ENCODE measurements at places on chromosomes 1 and 21.

- DNase-seq: no peak
Measured at GRCh38 chr21:27036736-27037301, 69.9 kb upstream of the ADAMTS5 start.

GRCh38 chr1:23118957-23119792, 49.5 kb downstream of the LUZP1 start:
- no peak for DNase-seq

DNA sequence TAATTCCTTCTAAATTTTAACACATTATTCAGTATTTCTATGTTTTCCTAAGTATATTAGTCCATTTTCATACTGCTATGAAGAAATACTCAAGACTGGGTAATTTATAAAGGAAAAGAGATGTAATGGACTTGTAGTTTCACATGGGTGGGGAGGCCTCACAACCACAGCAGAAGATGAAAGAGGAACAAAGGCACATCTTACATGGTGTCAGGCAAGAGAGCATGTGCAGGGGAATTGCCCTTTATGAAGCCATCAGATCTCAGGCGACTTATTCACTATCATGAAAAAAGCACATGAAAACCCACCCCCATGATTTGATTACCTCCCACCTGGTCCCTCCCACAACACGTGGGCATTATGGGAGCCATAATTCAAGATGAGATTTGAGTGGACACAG, 15.6 kb downstream of the GBP5 start:
- DNase-seq: no peak

DNA sequence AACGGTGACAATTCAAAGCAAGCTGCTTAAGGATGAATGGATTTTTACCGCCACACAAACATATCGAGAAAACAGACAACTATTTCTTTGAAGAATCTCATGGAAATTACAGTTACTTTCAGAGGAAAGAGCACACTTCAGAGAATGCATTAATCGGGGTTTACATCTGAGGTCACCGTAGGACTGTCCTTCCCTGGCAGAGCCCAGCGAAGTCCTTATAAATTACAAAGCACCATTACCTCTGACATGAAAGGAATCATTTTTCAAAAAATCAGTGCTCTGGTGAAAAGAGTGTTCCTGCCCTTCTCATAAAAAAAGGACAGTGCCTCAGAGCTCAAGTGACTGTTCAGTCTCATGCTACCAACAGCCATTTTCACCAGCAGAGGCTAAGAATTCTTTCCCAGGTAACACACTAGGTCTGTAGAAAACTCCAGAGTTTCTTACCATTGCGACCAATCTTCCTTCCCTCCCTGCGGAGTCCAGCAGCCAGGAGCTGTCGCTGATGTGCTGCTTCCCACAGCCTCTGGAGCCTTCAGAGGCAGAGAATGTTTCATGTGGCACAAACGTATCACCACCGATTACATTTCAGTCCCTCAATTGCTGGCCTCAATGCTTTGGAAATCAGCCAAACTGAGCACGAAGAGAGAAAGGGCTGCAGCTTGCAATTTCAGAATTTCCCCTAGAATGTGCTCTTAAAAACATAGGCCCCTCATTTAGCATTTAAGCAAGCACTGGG, 75.4 kb downstream of the PLD5 start:
- DNase-seq: no peak

- no peak for DNase-seq
Measured at GRCh38 chr1:176954242-176954641, 210.3 kb downstream of the ASTN1 start.

DNA sequence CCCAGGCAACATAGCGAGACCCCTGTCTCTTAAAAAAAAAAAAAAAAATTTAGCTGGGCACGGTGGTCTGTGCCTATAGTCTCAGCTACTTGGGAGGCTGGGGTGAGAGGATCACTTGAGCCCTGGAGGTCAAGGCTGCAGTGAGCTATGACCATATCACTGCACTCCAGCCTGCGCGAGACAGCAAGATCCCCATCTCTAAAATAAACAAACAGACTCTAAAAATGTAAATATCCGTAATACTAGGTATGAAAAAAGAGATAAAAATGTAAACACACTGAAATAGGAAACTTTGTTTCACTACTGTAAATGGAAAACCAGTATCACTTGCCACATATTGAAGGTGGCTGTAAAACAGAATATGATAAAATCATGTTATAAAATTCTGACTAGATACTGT, 17.2 kb downstream of the ADAR start:
- DNase-seq: no peak

DNA sequence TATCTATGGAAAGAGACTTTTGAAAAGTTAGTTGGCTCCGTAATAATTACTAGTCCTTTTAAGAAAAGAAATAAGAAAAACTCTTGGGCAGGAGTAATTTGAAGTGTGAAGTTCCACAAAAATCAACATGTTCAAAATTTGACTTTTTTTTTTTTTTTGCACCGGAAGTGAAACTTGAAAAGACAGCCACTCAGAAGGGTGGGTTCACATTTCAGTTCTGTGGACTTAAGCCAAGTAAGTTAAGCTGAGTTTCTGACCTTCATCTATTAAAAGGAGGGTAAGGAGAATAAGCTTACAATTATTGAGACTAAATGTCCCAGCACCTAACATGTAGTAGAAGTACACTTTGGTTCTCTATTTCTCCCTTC, 11.0 kb downstream of the RO60 start:
- DNase-seq: no peak

DNA sequence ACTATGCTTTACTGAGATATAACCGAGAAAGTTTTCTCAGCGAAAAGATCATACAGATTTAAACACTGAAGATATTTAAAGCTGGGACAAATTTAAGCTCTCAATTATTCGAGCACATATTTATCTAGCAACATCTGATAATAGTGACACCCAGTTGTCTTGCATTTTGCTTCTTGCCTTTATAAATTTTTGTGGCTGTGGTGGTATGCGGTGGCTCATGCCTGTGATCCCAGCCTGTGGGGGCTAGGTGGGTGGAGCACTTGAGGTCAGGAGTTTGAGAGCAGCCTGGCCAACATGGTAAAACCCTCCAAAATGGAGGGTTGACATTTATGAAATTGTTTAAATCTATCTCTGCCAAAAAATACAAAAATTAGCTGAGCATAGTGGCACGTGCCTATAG, 312.2 kb downstream of the SPATA17 start:
- no peak for DNase-seq

DNA sequence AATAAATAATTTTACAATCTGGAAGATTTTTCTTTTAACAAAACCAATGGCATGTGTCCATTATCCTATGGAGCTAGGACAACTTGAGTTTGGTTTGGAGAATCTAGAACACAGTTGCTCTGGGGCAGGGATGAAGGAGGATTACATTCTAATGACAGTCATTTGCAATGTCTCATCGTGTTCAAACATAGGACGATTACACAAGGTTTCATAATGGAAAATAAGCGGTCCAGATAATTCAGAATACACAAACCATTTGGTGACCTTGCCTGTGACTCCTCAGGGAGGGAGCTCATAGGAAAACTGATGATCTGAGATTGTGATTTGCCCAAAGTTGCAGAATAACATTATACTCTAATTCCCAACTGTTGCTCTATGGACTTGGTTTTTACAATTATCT, 27.6 kb upstream of the RGL1 start:
- no peak for DNase-seq

DNA sequence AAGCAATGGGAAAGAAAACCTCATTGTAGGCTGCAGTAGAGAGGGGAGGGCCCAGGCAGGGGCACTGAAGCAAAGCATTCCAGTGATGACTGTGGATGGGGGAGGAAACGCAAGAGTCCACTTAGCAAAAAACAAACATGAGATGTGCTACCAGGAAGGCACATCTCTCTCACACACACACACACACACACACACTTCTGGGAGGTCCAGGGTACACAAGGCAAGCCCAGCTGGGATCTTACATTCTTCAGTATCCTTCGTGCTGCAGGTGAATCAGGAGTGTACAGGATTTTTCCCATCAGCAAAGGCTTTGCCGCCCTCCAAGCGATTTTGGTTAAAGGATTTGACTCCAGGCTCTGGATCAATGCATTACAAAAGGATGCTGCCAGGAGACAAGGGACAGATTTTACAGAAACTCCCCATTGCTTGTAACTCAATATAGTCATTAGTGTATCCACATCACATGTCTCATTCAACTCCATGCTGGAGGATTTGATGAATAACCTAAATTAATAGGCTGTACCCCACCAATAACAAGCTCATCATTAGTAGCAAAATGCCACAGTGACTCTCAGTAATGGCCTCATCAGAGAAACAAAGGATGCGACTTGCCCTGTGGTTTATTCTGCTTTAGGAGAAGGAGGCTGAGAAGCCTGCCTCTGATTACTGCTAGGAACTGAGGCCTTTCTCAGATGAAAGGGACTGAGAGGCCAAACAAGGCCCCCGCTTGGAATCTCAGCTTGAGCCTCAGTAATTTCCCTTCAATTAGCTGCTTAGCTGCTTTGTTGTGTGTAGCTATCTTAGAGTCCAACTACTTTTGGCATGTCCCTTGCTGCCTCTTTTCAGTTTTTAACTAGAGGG, 41.6 kb downstream of the ABCA4 start:
- no peak for DNase-seq

DNA sequence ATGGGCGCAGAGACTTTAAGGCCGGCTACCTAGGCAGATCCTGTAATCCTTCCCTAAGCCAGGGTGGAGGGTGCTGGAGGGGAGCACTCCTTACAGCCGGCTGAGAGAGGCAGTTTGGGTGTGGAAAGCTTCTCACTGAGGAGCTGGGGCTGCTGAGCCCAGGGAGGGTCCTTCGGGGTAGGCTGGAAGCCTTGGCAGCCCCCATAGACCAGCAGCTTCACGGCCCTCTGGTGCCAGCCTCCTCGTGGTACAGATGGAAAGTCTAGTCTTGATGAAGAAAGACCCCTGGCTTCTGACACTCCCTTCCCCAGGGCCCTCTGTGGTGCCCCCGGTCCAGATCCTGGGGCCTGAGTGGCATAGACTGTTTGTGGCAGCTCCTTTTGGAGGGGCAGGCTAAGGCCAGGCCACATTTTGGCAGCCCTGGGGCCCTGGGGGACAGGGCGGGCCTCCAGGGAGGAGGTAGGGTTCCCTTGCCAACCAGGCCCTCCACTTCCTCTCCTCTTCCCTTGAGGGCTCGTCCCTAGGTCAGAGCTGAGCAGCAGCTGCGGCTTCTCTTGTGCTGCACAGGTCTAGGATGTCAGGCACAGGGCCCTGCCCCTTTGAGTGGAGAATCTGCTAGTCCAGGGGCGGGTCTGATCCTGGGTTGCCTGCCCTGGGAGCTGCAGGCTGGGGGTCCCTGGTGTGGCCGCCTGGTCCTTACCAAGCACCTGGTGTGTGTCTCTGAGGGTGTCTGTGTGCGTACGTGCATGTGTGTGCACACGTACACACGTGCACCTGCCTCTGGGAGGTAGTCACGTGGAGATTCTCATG, 4.8 kb downstream of the AMPD2 start:
- no peak for DNase-seq

- peak; percentile 74 for DNase-seq
Measured at GRCh38 chr1:28602536-28603439, 10.7 kb downstream of the RAB42 start.

- DNase-seq: peak; percentile 8
Measured at GRCh38 chr1:245512980-245513578, 358.3 kb downstream of the KIF26B start.
